ENCODE measurements at places on chromosomes 12 and 14. TPM values are rescaled to one million over a fixed set of nuclear protein-coding genes. Genes with fewer than 3 reads are reported as not detected.

- DNase-seq = no peak
Observed at GRCh38 chr14:103374121-103374520, 11.1 kb upstream of the MARK3 start.

GRCh38 chr12:30930238-30930637 is 3.7 kb downstream of the TSPAN11 start:
- no peak for DNase-seq

Gene GLIPR1L1
- not detected for total RNA-seq

Gene POLE2
- total RNA-seq = 32.3 TPM

Gene PTPRO
- 7.7 TPM for total RNA-seq

Data from activated CD4-positive, alpha-beta T cell treated with anti-CD3 and anti-CD28 coated beads, Interleukin-2, amount 10 ng/mL, durations not matched to agents 7 days and 5 days (primary cell).